ENCODE measurements at places on chromosomes 7 and 10.

- DNase-seq, result no peak
Observed at GRCh38 chr10:114520453-114520852, 116.2 kb upstream of the AFAP1L2 start.

- no peak for DNase-seq
Observed at GRCh38 chr10:131872011-131872826, 28.6 kb upstream of the PPP2R2D start.

- DNase-seq, result no peak
Observed at GRCh38 chr10:19857876-19858275, 41.6 kb downstream of the PLXDC2 start.

GRCh38 chr7:54757711-54758110 lies 1.3 kb downstream of the SEC61G start:
- DNase-seq, result no peak

DNA sequence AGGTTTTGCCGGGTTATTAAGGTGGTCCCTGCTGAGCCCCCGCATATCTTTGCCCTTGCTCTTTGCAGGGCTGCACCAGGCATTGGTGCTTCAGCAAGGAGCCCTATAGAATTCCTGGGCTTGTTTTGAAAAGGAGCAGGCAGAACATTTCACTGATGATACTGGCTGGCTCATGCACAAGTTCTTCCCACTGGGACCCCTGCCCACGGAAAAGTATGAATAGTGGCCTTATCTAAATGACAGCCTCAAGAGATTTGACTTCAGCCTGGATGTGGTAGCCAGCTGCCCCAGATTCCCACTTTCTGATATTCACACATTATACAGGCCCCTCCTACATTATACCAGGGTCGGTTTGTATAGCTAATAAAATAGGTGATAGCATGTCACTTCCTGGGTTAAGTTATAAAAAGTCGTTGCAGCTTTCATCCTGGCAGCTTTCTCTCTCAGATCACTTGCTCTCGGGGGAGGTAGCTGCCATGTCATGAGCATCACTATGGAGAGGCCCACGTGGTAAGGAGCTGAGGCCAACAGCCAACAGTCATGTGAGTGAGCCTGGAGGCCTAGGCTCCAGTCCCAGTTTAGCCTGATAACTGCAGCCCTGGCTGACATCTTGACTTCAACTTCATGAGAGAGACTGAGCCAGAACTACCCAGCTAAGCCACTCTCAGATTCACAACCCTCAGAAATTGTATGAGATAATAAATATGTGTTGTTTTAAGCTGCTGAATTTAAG lies 16.8 kb upstream of the CRTAC1 start:
- DNase-seq, result no peak

GRCh38 chr7:155488483-155489127 lies 30.7 kb downstream of the EN2 start:
- no peak for DNase-seq

- DNase-seq, result no peak
Observed at GRCh38 chr10:70558871-70559810, 43.4 kb downstream of the PRF1 start.

GRCh38 chr10:114346176-114347031 lies 57.9 kb downstream of the AFAP1L2 start:
- no peak for DNase-seq

- DNase-seq, result no peak
Observed at GRCh38 chr7:79531116-79531515, 77.6 kb upstream of the MAGI2 start.

- DNase-seq, result no peak
Observed at GRCh38 chr7:25180946-25181345, 47.3 kb downstream of the NPVF start.

DNA sequence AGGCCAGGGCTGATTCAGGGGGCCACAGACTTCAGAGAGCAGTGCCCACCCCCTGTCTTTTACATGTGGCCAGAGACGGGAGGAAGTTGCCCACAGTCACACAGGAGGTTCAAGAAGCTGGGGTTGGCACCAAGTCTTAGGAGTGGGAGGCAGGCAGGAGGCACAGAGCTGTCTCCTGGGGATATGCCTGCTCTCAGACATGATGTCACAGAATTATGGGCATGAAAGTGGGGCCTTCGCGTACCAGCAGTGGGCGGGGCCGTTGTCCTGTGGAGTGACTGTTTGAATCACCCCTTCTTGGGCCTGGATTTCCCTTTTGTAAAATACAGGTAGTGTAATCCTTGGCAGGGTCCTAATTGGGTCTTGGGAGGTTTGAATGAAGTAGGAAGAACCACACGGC lies 81.2 kb upstream of the PPIF start:
- DNase-seq, result no peak

- DNase-seq, result no peak
Observed at GRCh38 chr10:21150166-21150565, 253.1 kb upstream of the NEBL start.

DNA sequence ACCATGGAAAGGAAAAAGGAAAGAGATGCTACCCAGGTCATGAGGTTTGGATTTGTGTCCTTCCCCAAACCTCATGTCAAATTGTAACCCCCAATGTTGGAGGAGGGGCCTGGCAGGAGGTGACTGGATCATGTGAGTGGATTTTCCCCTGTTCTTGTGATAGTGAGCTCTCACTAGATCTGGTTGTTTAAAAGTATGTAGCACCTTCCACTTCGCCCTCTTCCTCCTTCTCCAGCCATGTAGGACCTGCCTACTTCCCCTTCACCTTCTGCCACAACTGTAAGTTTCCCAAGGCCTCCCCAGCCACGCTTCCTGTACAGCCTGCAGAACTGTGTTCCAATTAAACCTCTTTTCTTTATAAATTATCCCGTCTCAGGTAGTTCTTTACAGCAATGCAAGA lies 113.9 kb downstream of the FAM107B start:
- no peak for DNase-seq

- no peak for DNase-seq
Observed at GRCh38 chr10:42149027-42149700, 489.2 kb downstream of the ZNF33B start.

- DNase-seq, result no peak
Observed at GRCh38 chr7:154627646-154628290, 375.2 kb downstream of the PAXIP1 start.

- no peak for DNase-seq
Observed at GRCh38 chr7:13628239-13629001, 361.0 kb downstream of the ETV1 start.

GRCh38 chr10:106500041-106500924 lies 664.2 kb downstream of the SORCS1 start:
- DNase-seq, result no peak

DNA sequence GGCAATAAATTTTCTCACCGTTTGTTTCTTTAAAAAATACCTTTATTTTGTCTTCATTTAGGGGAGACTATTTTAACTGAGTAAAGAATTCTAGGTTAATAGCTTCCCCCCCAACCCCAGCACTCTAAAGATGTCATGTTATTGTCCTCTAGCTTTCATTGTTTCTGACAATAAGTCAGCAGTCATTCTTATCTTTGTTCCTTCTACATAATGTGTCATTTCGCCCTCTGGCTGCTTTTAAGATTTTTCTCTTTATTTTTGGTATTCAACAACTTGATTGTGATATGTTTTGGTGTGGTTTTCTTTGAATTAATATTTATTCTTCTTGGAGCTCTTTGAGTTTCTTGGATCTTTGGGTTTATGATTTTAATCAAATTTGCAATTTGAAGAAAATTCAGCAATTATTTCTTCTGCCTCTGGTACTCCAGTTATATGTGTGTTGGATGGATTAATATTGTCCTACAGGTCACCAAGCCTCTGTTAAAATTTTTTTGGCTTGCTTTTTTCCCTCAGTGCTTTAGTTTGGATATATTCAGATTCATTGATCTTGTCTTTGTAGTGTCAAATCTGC lies 64.6 kb upstream of the ELN start:
- no peak for DNase-seq

- DNase-seq, result no peak
Observed at GRCh38 chr10:114391599-114391998, 12.7 kb downstream of the AFAP1L2 start.

DNA sequence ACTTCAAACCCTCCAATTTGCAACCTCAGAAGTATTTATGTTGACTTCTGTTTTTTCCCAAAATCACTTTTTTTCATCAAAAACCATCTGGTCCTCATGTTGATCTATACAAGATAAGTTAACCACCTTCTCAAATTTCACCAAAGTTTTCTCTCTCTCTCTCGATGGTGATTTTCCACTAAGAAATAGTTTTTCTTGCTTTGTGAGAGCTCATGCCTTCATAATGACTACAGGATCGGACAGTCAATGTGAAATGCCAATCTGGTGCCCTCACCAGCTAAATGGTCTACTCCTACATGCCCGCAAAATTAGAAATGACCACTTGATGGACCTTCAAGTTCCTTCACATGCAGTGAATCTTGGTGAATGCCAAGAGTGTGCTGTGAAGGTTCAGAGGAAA lies 40.4 kb downstream of the CNNM1 start:
- no peak for DNase-seq

DNA sequence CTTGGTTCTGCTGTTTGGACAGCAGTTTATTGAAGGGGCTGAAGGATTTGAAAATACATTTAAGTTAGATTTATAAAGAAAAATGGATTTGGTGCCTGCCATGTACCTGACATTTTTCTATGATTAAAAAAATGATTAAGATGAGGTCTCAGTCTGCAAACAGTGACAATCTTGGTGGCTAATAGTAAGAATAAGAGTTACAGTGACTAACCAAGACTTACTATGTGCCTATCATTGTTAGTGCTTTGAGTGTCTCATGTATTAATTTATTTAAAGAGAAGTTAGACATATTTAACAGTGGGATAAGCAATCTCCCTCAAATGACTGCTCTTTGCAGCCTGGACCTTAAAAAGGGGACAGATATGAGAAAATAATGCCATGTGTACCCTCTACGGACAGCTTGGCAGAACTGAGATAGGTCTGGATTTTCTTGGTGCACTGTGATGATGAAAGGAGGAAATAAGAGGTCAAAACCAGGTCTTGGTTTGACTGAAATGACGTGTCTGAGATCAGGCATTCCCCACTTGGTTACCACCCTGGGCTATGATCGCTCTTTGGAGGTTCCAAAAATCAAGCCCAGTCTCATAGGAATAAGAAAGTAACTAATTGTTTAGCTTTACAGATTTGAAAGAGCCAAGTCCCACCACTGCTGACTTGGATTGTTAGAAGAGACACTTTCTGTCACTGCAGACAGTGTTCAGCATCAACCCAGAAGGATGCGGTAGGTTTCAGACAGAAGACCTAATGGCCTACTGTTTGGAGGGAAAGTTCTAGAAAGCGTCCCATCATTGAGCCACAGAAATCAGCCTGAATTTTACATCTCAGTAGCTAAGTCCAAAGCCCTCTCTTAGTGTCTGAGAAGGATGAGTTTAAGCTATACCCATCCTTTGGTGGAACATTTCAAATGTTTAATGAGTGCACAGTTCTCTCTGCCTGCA lies 2.1 kb downstream of the CASP7 start:
- no peak for DNase-seq

DNA sequence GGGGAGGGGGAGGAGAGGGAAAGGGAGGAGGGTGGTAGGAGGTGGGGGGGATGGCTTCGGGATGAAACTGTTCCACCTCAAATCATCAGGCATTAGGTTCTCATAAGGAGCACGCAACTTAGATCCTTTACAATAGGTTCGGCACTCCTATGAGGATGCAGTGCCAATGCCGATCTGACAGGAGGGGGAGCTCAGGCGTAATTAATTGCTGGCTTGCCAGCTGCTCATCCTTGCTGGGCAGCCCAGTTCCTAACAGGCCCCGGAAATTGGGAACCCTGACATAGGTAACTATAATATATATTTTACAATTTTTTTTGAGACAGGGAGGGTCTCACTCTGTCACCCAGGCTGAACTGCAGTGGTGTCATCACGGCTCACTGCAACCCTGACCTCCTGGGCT lies 118.8 kb upstream of the SFMBT2 start:
- DNase-seq, result no peak

- DNase-seq, result no peak
Observed at GRCh38 chr7:120735791-120736190, 122.2 kb downstream of the TSPAN12 start.

- DNase-seq, result peak; percentile 15
Observed at GRCh38 chr10:110008518-110009339, 945 bp downstream of the ADD3 start.

DNA sequence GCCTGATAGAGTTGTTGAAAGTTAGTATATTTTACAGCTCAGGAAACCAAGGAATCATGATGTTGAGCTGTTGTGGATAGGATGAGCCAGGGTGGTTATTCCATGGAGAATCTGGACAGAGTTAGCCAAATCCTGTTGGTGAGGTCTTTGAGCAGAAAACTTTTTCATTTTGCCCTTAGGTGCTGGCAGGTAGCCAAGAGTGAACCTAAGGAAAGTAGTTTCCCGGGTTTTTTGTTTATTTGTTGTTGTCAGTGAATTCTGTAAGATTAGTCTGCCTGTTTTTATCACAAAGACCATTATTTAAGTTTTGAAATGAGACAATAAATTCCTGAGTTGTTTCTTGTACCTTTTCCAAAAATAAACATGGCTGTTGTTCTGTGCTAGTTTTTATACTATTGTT lies 61.0 kb downstream of the GALNT11 start:
- DNase-seq, result no peak

GRCh38 chr7:133255486-133255885 lies 2.6 kb downstream of the EXOC4 start:
- no peak for DNase-seq

DNA sequence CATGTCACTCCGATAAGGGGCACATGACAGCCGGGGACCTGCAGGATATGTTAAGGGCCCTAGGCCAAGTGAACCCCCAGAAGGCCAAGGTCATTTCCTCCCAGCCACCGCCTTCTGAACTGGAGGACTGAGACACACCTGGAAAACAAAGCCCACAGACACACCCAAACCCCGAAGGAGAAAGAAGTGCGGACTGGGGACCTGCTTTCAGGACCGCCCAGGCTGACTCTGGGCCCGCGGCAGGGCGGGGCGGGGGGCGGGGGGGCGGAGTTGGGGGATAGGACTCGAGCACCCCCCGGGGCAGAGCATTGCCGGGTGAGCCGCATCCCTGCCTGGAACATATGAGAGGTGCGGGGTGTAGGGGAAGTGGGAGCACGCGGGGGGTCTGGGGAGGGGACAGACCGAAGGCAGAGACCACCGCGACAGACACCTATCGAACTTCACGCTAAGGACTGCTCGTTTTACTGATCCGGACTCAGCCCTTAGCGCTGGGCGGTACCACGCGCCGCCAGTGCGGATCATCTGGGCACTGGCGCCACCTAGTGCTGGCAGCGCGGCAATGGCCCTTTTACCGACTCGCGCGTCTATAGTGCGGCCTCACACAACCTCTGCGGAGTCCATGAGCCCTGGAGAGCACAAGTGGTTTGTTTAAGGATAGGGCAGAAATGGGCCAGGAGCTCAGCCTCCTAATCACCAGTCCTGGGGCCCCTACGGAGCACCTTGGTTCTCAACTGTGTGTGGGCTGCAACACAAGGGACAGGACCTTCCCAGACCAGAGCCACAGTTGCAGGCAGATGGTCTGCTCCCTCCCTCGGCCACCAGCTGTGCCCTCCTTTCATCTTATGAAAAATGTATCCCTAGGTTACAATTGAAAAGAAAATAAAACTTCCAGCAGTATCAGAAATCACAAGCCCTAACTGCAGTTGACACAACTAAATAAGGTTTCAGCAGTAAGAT lies 157.6 kb downstream of the HERPUD2 start:
- peak; percentile 71 for DNase-seq

GRCh38 chr7:117019786-117020590 lies 66.7 kb downstream of the ST7 start:
- DNase-seq, result peak; percentile 85

- DNase-seq, result no peak
Observed at GRCh38 chr7:24365606-24366005, 81.6 kb downstream of the NPY start.

GRCh38 chr10:63478564-63478963 lies 12.8 kb upstream of the JMJD1C start:
- no peak for DNase-seq

Data from neuronal stem cell (in vitro differentiated cells).